NCI-H187 (cell line): ENCODE measurements at places on chromosomes 3 and 15.

DNA sequence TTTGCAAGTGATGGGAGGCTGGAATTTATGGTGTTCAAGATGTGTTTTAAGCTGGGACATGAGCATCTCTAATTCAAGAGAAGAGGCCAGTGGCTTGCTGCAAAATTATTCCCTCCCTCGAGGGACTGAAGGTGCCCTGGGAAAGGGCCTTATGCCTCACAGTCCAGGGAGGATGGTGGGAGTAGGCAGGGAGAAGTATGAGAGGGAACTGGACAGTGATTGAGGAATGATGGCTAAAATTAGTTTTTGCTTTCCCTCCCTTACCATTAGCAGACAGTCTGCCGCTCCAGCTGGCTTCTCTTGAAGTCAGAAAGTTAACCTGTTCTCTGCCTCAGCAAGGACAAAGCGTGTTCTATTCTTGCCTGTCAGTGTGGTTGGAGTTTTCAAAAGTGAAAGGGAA, 139.8 kb upstream of the SEMA6D start:
- DNase-seq, result no peak

DNA sequence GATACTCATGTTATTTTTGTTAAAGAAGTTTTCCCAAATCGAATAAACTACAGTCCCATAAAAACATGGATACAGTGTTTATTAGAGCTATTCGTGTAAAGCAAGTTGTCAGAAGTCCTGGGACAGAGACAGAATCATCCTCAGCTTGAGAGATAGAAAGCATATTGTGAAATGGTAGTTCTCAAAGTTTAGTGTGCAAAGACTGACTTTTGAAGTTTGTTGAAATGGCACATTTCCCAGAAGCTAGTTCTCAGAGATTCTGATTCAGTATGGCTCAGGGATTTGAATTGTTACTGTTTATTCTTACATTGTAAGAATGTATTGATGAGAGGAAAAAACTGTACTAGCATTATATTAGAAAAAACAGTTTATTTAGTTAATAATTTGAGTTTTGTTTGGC, 22.1 kb downstream of the GABRR3 start:
- no peak for DNase-seq

GRCh38 chr3:11457135-11457534, 184.9 kb downstream of the ATG7 start:
- no peak for DNase-seq

DNA sequence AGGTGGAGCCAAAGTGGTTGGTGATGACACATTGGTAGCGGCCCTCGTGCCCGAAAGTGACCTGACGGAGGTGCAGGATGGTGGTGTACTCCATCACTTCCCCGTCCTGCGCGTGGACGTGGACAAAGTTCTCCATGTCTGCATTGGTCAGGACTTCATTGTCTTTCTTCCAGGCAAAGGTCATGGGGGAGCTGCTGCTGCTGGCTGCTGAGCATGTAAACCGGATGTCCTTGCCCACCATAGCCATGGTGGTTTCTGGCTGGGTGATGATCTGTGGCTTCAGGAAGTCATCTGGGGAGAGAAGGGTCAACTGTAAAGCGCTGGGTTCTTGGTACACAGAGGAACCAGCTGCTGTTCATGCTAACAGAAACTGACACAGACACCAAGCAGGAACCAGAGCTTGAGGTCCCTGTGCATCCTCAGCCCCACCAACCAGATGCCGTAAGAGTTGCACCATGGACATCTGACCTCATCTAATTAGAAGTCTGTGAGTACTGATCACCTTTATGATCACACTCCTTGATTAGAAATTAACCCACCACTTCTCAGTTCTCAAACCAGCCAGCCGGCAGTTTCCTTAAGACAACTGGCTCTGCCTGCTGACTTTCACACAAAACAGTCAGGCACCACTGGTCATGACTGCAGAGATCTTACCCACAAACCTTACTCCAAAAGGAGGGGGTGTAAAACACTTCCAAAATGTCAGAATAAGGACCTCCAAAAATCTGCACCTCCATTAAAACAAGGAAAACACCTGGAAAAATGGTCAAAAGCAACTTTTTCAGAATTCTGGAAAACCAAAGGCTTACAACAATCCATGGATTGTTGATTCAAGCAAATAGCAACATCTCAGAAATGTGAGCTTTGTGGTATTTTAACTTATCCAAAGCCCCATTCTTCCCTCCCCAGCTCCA, 114.6 kb downstream of the LRIG1 start:
- DNase-seq, result no peak

- no peak for DNase-seq
These were observed 58.2 kb upstream of the RAD18 start for GRCh38 chr3:9021271-9022009.

DNA sequence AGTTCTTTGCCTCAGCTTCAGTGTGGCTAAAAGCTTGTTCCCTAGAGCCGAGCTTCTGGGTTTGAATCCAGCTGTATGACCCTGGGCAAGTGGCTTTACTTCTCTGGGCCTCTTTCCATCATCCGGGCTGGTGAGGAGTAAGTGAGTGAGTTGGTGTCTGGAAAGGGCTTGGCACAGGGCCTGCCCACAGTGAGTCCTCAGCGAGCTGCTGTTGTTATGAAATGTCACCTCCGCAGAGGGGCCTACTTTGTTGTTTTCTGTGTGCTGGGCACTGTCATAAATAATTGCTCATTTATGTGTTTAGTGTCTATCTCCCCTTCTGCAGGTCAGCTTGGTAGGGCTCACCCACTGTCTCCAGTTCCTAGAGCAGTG, 31.7 kb downstream of the SLC6A6 start:
- no peak for DNase-seq

- DNase-seq, result no peak
These were observed 12.1 kb upstream of the THSD4 start for GRCh38 chr15:71103102-71103676.

GRCh38 chr3:137171834-137172603, 214.2 kb downstream of the IL20RB start:
- DNase-seq, result no peak

DNA sequence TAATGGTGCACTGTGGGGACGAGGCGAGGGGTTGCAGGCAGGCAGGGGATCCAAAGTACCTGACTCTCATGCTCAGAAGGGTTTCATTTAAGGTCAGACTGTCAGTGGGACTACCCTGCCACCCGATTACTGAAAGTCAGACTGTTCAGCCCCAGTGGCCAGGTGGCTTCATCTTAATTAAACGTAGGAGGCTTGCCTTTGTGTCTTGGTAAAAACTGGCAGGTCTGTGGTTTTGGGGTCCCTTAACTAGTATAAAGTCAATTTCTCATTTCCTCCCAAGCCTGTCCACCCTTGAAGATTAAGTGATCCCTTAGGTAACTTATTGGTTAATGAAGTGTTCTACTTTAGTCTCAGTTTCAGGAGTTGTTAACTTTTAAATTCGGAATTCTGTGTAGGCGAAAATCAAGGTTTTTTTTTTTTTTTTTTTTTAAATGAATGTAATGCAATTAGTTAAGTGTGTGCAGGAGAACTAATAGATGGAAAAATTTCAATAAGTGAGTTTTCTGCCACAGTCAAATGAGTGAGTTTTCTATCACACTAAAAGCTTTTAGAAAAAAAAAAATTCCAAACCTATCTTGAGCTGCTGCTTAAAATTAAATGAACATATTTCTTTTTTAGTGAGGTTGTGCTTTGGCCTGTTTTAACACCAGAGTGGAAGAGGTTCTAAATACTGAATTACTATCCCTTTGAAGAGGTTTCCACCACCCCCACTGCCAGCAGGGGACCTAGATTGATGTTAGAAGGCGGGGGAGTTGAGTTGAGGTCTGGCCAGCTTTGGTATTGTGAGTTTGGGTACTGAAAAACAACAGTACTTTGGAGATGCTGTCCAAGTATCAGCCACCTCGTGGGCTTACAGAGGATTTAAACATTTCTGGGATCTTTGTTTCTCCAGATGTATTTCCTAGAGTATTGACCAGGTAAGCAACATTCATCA, 15.2 kb downstream of the ITPR1 start:
- no peak for DNase-seq

- DNase-seq, result no peak
These were observed 47.6 kb downstream of the SLMAP start for GRCh38 chr3:57803647-57804081.

GRCh38 chr15:39431376-39431775, 149.5 kb upstream of the THBS1 start:
- DNase-seq, result no peak

- no peak for DNase-seq
These were observed 87.3 kb downstream of the SMAD6 start for GRCh38 chr15:66789029-66790025.

GRCh38 chr3:48984663-48985062, 5.4 kb upstream of the P4HTM start:
- no peak for DNase-seq

- no peak for DNase-seq
These were observed 353.8 kb downstream of the NAALADL2 start for GRCh38 chr3:175212896-175213295.

DNA sequence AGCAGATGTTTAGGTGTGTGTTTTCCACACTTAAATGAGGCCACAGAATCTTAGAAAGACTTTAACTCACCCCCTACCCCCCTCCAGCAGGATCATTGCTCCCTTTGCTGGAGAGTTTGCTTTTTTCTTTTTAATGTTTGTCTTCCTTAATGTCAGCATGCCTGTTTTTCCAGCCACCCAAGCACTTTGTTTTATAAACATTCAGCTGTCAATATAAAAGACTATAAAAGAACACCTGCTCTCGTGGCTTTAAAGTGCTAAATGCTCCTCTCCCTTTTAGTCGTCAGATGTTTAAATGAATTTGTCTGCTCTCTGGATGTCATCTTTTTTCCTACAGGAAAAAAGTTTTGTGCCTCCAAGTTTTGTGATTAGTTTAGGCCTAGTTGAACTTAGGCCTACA, 61.7 kb downstream of the SIDT1 start:
- no peak for DNase-seq

GRCh38 chr3:81105789-81106488, 655.5 kb downstream of the GBE1 start:
- DNase-seq, result no peak

GRCh38 chr3:78398401-78398800, 1358.5 kb downstream of the ROBO2 start:
- no peak for DNase-seq

- DNase-seq, result no peak
These were observed at the start of gene FAH for GRCh38 chr15:80152896-80153876. FAH (plus strand) TSS chr15:80152999; CDS start chr15:80153055, 56 bp downstream.

DNA sequence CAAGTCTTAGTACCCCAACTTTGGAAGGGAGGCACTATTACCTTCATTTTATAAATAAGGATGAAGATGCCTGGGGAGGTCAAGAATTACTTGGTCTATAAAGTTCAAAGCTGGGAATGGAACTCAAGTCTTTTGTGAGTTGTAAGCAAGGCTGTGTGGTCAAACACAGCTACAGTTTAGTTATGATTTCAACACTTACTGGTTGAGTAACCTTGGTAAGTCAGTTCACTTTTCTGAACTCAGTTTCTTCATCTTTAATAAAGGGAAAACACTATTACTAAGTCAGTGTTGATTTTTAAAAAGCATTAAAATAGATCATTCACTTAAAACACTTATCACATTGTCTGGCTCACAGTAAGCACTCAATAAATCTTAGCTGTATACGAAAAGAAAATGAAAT, 200.4 kb upstream of the ADAMTS9 start:
- DNase-seq, result no peak

GRCh38 chr3:177197727-177198460, 612 bp upstream of the TBL1XR1 start:
- no peak for DNase-seq

DNA sequence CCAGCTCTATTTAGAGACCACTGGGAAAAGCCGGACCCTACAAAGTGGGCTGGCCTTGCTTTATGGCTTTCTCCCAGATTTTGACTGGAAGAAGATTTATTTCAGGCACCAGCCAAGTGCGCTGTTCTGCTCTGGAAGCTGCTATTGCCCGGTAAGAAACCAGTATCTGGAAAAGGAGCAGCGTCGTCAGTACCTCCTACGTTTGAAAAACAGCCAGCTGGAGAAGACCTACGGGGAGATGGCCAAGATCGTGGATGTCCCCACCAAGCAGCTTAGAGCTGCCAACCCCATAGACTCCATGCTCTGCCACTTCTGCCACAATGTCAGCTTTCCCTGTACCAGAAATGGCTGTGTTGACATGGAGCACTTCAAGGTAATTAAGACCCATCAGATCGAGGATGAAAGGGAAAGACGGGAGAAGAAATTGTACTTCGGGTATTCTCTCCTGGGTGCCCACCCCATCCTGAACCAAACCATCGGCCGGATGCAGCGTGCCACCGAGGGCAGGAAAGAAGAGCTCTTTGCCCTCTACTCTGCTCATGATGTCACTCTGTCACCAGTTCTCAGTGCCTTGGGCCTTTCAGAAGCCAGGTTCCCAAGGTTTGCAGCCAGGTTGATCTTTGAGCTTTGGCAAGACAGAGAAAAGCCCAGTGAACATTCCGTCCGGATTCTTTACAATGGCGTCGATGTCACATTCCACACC, 60.9 kb downstream of the PXYLP1 start:
- no peak for DNase-seq

GRCh38 chr15:31283043-31283442, 43.6 kb upstream of the KLF13 start:
- no peak for DNase-seq

GRCh38 chr15:33279613-33280205, 31.1 kb upstream of the RYR3 start:
- DNase-seq, result no peak

DNA sequence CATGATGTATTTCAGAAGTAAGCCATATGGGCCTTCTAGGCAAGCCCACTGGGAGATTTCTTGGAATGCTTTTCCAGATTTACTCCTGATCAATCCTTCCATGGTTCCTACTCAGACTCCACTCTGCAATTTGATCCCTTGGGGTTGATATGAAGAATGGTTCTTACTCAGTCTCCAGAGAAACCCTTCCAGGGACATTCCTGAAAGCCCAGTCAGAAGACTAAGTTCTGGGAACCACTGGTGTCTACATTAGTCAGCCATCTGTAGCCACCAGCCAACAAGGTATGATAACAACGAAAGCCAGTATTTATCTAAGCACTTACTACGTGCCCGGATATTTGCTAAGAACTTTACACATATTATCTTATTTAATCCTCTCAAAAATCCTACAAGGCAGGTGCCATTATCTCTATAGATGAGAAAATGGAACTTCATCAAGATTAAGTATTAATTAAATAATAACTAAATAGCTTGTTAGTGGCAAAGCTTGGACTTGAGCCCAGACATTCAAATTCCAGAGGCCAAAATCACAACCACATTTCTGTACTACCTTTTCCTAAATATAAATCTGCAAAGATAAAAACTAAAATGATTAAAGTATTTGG, 32.7 kb downstream of the ZNF385D start:
- DNase-seq, result no peak

GRCh38 chr3:124676236-124676635, 54.0 kb upstream of the UMPS start:
- no peak for DNase-seq

DNA sequence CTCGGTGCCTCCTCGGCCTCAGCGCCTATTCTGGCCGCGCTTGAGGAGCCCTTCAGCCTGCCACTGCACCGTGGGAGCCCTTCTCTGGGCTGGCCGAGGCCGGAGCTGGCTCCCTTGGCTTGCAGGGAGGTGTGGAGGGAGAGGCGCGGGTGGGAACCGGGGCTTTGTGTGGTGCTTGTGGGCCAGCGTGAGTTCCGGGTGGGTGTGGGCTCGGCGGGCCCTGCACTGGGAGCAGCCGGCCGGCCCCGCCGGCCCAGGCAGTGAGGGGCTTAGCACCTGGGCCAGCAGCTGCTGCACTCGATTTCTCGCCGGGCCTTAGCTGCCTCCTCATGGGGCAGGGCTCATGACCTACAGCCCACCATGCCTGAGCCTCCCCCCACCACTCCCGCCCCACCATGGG, 26.6 kb upstream of the TRIM42 start:
- no peak for DNase-seq

GRCh38 chr3:122094693-122095092, 39.5 kb downstream of the CD86 start:
- DNase-seq, result no peak
